Activated T-cell treated with anti-CD3 and anti-CD28 coated beads for 48 hours (primary cell): ENCODE measurements at places on chromosomes 16 and 17.
A peak's percentile ranks its signal among the peaks of the same experiment; 100 is the strongest.

GRCh38 chr16:4994719-4995434 is 36.7 kb downstream of the SEC14L5 start:
- no peak for DNase-seq

DNA sequence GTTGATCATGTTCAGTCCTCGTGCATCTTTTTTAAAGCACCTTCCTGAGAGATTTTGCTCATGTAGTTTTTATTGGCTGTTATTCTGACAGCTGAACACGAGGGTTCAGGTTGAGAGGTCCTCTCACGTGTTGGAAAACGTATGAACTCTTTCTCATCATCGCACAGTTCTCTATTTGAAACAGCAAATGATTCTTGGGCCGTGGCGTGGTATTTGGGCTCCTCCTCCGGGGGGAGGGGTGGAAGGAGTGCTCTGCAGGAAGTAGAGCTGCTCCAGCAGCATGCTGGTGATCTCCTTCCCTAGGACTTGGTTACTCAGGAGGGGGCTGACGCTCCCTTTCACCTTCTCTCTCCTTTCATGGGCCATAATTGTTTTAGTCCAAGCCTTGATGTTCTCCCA is 70.4 kb downstream of the KSR1 start:
- DNase-seq: peak; percentile 45

GRCh38 chr16:57377080-57377841 is 5.0 kb downstream of the CX3CL1 start:
- DNase-seq: peak; percentile 40

- no peak for DNase-seq
Observed at GRCh38 chr16:77579351-77579891, 142.9 kb upstream of the NUDT7 start.
